ENCODE measurements at places on chromosomes 5 and 9. TPM values are rescaled to one million over a fixed set of nuclear protein-coding genes. Genes with fewer than 3 reads are reported as not detected.

DNA sequence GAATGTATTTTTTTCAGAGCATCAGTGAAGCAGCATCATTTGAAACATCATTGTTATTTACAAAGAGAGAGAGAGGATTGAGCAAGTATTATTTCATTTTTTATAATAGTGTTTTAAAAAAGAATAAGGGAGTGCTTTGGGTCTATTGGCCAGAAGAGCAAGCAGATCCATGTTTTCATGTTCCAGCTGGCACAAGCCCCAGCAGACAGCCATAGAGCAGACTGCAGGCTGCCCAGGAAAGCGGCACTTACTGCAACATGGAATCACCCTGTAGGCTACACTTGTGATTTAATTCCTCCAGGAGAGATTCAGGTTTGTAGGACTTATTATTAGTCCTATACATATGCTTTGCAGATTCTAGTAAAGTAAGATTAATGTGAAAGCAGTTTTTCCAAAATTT, 407.0 kb upstream of the GRAMD2B start:
- no peak for DNase-seq

DNA sequence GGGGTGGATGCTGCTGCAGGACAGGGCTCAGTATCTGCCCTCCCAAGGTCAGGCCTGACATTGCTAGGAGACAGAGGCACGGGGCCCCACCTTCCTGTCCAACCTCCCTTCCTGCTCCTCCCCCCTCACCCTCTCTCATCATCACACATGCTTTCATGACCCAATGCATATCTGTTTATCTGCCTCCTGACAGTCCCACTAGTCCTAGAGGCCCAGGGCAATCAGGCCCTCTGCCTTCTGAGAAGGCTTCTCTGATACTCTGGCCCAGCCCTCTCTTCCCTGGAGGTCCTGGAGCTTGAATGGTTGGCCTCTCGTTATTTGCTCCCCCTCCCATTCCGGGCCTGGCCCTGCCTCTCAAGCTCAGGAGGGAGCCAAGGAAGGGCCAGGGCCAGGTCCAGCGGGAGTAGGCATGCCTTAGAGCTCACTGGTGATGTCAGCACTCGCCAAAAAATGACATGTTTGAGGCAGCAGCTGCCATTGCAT, 90.6 kb upstream of the SAP30L start:
- no peak for DNase-seq

- no peak for DNase-seq
Measured at GRCh38 chr5:77322406-77322805, 111.9 kb downstream of the PDE8B start.

DNA sequence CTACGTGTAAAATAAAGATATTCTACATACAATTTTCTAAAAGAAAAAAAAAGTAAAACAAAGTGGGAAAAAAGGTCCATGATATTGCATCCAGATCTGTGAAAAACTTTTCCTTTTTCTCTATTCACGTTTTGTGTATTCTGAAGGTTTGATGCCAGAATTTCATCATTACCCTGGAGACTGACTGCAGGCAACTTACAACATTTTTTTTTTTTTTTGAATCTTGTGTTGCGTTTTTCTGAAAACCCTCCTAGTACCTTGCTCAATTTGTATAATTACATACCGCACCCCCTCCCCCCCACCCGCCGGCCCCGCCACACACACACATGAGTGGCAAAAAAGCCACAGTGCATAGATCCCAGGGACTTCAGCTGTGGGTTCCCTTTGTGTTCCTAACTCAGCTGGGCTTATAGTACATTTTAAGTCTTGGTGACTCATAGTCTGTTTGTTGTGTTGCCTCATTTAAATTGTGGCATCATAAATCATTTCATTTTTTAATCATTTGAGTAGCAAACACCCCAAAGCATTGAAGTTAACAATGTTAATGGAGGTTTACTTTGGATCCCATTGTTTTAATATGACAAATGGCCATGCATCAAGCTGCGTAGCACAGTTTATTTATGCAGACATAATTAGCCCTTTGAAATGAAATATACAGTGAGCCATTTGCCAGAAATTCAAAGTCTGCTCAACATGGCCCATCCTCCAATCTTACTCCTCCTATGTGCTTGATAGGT, 36.0 kb downstream of the PRDM6 start:
- DNase-seq, result no peak

DNA sequence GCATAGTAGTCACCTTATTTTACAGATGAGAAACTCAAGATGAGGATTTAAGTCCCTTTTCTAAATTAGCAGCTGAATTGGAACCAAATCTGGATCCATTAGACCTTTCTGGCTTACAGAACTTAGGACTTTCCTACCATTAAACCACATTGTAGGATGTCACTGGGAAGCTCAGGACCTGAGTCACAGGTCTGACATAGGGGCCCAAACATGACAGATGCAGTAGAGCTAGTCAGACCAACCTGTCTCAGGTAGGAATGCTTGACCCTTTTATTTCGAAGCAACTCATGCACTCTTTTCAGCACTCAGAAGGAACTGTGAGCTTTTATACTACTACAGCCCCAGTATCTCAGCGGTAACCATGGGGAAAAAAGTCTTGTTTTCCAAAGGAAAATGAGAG, 2.6 kb downstream of the RAB24 start:
- DNase-seq, result no peak

- DNase-seq, result no peak
Measured at GRCh38 chr9:132230605-132231004, 68.7 kb downstream of the NTNG2 start.

PCDHA2 gene
- not detected for total RNA-seq

PPIC gene
- total RNA-seq, result 45.7 TPM
